Mononuclear cell (primary cell): ENCODE measurements at places on chromosomes 6 and 20. TPM values are rescaled to one million over a fixed set of nuclear protein-coding genes. Genes with fewer than 3 reads are reported as not detected.

Gene TMEM217
- 1.6 TPM for total RNA-seq

Gene PLEKHG1
- total RNA-seq, result 12.5 TPM

Gene PRDM13
- under 0.01 TPM for total RNA-seq

Gene DEFB123
- not detected for total RNA-seq

Gene RIN2
- 10.6 TPM for total RNA-seq

Gene SIRPD
- total RNA-seq, result 0.42 TPM

Gene CST3
- 486 TPM for total RNA-seq

Gene MOCS3
- total RNA-seq, result 3.8 TPM

Gene RNF114
- 186 TPM for total RNA-seq

Gene NKAIN4
- not detected for total RNA-seq

Gene RIPPLY2
- total RNA-seq, result under 0.01 TPM

Gene RHAG
- total RNA-seq, result not detected

Gene MCM9
- total RNA-seq, result 42.0 TPM

Gene GPANK1
- total RNA-seq, result 11.9 TPM

Gene CAP2
- total RNA-seq, result 0.10 TPM

Gene PDCD2
- 50.6 TPM for total RNA-seq

Gene SLC17A3
- total RNA-seq, result 0.31 TPM

Gene TREM1
- total RNA-seq, result 103 TPM

Gene NOL7
- total RNA-seq, result 46.2 TPM

Gene ENPP4
- 17.5 TPM for total RNA-seq

Gene GJA10
- not detected for total RNA-seq
